SJCRH30 (cell line): ENCODE measurements at places on chromosomes 7 and 10. TPM values are rescaled to one million over a fixed set of nuclear protein-coding genes. Genes with fewer than 3 reads are reported as not detected.

The MDH2 gene
- total RNA-seq = 160 and 168 TPM in 2 replicates

The SPDYE2B gene
- total RNA-seq = not detected in 2 replicates

The LRIT1 gene
- not detected in 2 replicates for total RNA-seq

The PVRIG gene
- not detected in 2 replicates for total RNA-seq

The AKR1C3 gene
- 30.0 and 36.3 TPM in 2 replicates for total RNA-seq

DNA sequence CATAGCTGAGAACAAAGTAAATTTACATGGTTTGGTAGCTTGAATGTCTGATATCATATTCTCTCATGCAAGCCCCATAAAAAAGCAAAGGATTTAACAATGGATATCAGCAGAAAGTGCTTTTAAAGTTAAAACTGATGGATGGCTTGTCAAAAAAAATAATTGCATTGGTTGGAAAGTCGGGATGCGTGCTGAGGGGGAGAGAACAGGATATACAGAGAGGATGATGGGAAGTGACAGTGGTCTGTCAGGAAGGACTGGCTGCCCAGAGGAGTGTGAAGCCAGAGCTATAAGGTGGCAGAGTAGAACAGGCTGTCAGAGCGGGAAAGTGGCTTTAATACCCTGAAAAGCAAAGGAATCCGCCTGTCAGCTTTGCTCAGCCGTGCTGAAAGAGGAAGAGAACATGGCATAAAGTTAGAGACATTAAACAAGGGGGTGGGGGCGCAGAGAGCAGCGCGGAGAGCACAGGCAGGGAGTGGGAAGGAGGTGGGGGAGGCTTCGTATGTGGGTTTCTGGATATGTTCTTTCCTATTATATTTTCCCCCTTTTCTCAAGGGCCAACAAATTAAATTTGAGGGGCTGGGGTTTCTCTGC is 493.0 kb downstream of the LRMDA start:
- no peak for DNase-seq

GRCh38 chr7:139661043-139661440 is 116.8 kb downstream of the HIPK2 start:
- DNase-seq = no peak

GRCh38 chr10:89555688-89556445 is 20.5 kb upstream of the SLC16A12 start:
- peak; percentile 6 for DNase-seq

- no peak for DNase-seq
Observed at GRCh38 chr10:113552701-113553100, at the start of gene HABP2. TSS of gene HABP2 (plus strand) at chr10:113553053. CDS start at chr10:113553122, 69 bp downstream.

- no peak for DNase-seq
Observed at GRCh38 chr10:31173752-31174151, 142.1 kb upstream of the ZNF438 start.

DNA sequence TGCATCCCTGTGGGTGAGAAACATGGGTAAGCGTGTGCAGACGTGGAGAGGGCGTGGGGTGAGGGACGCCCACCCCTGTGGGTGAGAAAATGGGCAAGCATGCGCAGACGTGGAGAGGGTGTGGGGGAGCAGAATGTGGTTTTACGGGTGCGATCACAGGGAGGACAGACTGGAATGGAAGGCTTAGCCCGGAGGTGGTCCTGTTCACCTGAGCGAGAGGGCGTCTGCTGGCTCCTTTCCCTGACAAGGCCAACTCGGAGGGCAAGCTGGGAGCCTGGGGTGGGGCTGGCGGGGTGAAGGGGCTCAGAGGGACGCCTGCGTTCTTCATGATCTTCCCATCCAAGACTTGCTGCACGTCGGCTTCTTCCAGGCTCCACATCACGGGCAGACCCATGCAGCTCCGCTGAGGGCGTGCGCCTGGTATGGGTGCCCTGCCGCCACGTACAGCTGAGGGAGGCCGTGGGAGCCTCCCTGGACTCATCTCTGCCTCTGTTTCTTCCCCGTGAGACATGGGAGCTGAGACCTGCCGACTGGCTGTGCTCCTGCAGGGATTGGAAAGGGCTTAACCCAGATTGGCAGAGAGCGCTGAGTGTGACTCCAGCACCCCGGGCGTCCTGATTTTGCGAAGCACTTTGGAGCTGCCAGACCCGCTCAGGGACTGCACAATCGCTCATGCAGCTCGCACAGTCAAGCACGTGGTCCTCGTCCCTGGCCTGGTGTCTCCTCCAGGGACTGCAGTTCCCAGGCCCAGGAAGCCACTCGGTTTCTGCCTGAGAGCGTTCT is 74.3 kb upstream of the SHH start:
- DNase-seq = no peak

GRCh38 chr10:69838853-69839252 is 37.1 kb downstream of the COL13A1 start:
- DNase-seq = no peak

- DNase-seq = no peak
Observed at GRCh38 chr7:155804897-155805825, 7.1 kb downstream of the SHH start.

DNA sequence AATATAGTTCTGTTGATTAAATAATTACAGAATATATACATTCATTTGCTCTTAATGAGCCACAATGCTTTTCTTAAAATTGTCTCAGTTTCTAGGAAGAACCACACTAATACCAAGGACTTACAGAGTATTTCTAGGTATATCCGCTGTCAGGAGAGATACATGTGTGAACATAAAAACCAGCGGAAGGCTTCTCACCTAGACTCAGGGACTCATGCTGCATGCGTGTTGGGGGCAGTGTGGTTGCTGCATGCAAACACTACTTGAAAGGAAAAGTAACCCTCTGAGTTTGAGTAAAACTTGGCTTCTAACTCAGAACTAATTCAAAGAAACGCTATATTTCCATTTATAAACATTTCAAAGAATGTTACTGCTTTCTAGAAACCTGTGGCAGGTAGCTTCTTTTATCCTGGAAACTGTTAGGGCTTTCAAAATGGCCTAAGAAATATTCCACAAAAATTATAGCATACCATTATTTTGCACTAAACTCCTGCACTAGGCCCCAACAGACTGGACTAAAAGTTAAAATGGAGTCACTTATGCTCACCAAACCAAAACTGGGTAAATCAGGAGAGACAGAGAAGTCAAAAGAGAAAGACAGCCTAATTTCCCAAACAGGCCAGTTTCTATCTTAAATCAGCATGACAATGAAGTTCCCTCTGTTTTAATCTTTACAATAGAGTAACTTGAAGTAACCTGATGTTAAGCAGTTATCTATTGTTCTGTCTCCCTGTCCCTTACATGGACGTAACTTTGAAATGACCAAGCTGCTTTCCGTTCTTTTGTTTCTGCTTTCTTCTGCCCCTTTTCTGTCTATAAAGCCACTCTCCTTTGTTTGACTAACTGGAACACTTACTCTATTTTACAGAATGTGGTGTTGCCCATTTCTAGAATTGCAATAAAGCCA is 95.2 kb upstream of the FAM133B start:
- no peak for DNase-seq

- no peak for DNase-seq
Observed at GRCh38 chr7:111424768-111425167, 137.5 kb downstream of the IMMP2L start.

DNA sequence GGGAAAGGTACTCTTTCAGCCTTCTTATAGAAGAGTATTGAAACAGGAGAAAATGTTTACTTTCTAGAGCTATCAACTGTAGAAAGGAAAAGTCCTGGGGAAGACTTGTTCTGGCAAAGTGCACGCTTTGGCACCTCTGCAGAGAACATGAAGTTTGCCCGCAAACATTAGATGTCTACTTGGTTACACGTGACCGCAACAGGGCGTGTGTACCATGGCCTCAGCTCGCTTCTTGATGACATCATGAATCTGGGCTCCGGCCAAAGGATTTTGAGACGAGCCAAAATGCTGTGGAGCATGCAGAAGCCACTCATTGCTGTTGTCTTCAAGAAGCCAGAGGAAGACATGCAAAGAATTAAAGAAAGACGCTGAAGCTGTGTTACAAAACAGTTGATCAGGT is 8.6 kb upstream of the TAS2R60 start:
- no peak for DNase-seq

GRCh38 chr7:150515248-150516147 is 826 bp downstream of the GIMAP7 start:
- no peak for DNase-seq

DNA sequence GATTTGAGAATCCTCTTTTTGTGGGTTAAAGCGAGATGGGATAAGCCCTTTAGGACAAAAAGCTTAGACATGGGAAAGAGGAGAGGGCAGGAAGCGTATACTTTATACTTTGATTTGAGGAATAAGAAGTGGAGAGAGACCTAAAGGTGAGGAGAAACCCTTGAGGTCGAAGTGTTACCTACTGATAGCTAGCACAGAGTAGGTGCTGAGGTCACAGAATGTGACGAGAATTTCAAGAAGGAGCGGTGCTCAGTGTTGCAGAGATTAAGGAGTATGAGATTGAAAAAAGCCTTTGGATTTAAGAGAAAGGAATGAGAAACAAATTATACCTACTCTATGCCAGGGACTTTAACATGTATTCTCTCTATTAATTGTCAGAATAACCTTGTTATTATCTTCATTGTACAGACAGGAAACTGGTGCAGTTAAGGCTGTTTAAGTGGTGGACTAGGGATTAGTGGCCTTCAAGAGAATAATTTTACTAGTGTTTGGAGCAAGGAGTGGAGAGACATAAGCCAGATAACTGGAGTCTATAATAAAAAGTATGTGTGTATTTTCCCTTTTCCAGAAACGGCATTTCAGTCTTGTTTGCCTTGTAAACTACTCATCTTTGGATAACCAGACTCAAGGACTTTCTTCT is 8.8 kb downstream of the CAPZA2 start:
- no peak for DNase-seq

DNA sequence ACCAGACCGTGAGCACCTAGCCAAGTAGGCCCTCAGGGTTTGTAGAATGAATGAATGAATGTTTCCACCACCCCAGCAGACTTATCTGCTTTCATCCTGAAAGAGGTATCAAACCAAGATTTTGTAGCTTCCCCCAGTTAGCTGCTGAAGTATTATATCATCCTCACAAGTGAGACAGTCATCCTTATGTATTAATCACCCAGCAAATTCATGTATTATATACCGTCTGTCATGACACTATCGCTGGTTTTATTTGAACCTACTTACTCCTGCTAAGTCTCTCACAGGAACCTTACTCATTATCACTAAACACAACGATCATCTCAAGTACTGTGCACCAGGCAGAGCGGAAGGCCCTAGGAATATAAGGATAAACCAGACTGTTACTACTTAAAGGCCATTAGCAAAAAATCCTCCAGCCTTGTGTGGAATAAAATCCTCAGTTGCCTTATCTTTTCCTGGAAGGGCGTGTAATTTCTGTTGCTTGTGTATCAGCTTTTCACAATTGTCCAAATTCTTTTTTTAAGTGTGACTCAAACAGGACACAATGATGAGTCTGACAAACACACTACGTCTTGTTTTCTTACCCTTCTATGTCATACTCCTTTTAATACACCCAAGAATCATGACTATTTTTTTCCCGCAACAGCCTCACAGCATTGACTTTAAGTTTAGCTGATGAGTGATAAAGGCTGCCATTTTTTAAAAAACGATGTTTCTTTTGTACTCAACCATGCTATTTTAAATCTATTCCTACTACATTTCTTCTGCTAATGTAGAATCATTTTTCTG is 176.1 kb upstream of the KLF14 start:
- no peak for DNase-seq

GRCh38 chr10:93027508-93027907 is 33.1 kb upstream of the CYP26C1 start:
- DNase-seq = no peak

GRCh38 chr7:66076462-66077329 is 1.1 kb downstream of the ASL start:
- DNase-seq = no peak

DNA sequence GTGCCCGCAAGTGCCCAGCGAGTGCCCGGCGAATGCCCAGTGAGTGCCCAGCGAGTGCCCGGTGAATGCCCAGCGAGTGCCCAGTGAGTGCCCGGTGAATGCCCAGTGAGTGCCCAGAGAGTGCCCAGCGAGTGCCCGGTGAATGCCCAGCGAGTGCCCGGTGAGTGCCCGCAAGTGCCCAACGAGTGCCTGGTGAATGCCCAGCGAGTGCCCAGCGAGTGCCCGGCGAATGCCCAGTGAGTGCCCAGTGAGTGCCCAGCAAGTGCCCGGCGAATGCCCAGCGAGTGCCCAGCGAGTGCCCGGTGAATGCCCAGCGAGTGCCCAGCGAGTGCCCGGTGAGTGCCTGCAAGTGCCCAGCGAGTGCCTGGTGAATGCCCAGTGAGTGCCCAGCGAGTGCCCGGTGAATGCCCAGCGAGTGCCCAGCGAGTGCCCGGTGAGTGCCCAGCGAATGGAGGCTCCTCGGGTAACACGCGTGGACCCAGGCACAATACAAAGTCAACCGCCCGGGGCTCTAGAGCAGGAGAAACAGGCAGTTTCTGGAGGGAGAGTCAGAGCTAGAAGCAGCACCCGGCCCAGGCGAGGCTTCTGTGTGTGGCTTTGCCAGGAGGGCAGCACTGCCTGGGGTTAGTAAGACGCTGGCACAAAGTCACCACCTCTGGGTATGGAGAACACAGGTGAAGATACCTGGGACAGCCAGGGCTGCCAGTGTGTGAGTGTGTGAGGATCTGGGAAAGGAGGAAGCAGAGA is 38.2 kb upstream of the CFAP46 start:
- no peak for DNase-seq

DNA sequence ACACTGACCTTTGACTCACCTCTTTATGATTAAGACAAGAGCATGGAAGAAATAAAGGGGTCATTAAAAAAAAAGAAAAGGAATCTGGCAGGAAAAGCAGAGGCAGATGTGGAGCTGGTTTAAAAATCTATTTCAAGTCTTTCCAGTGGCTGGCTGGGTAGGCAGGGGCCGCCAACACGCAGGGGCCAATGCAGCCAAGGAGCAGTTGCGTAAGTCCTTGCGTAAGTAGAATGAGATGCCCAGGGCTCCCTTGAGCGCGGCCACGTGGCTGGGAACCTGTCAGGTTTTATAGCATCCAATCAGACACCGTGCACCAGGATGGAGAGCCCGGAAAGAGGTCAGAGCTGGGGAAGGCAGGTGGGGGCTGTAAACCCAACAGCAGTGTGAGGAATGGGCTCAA is 123.8 kb upstream of the INSYN2A start:
- DNase-seq = no peak

DNA sequence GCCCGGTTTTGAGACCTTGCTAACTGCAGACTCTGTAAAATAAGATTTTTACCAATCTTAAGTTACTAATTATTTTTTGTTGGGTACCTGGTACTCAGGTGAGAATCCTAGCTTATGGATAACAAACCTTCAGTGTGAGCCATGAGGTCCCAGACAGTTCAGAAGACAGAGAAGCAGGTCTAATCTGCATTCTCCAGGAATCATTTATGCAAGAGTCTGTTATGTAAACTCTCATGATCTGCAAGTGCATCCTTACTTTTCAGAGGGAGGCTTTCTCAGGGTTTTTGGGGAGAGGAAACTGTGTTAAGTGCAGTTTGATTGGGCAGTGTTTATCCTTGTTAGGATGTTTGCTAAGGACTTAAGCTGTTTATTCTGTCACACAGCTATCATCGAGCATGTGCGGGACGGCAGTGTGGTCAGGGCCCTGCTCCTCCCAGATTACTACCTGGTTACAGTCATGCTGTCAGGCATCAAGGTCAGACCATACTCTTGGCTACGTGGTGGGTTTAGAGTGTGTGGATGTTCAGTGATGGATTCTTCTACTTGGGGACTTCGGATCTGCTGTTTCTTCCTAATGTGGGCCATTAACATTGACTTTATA is 50.2 kb downstream of the SND1 start:
- DNase-seq = no peak

- DNase-seq = peak; percentile 68
Observed at GRCh38 chr7:69808391-69808790, 210.1 kb downstream of the AUTS2 start.
